ENCODE measurements at places on chromosomes 5 and 9. TPM values are rescaled to one million over a fixed set of nuclear protein-coding genes. Genes with fewer than 3 reads are reported as not detected.

DNA sequence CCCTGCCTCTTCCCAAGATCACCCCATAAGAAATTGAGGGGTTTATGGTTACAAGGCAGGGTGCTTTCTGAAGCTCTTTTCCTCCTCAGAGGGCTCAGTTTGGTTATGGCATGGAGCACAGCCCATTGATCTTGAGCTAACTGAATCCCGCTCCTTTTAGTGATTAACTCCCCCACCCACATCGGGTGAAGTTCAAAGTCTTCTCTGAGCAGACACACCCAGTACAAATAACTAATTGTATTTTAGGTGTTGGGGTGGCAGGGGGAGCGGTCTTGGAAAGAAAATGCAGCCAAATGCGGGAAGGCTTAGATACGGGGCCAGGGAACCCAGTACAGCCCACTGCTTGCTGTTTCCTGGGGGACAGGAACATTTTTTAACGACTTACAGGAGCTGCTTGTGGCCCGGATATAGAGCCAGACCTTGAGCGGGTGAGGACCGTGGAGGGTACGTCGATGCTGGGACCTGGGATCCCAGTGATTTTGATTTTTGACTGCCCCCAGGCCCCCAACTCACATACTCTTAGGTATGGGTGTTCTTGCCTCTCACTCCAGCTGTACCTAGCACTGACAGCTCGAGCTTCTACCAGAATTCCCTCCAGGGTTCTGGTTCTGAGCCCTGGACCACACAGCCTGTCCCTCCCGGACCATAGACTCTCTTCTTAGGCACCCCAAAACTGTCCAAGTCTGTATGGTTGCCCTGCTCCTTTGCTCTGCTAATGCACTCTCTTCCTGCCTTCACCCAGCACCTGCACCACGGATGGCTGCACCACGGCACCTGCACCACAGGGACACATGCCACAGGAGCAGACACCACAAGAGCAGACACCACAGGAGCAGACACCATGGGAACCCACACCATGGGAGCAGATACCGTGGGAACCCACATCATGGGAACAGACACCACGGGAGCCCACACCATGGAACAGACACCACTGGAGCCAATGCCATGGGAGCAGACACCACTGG lies 18.3 kb upstream of the RXRA start:
- DNase-seq, result no peak

Gene CER1
- total RNA-seq, result 0.45 TPM

Gene PCDHGA8
- total RNA-seq, result 5.4 TPM

Gene CDC20B
- not detected for total RNA-seq

GRCh38 chr9:105171589-105171988 lies 72.9 kb upstream of the SLC44A1 start:
- DNase-seq, result no peak

DNA sequence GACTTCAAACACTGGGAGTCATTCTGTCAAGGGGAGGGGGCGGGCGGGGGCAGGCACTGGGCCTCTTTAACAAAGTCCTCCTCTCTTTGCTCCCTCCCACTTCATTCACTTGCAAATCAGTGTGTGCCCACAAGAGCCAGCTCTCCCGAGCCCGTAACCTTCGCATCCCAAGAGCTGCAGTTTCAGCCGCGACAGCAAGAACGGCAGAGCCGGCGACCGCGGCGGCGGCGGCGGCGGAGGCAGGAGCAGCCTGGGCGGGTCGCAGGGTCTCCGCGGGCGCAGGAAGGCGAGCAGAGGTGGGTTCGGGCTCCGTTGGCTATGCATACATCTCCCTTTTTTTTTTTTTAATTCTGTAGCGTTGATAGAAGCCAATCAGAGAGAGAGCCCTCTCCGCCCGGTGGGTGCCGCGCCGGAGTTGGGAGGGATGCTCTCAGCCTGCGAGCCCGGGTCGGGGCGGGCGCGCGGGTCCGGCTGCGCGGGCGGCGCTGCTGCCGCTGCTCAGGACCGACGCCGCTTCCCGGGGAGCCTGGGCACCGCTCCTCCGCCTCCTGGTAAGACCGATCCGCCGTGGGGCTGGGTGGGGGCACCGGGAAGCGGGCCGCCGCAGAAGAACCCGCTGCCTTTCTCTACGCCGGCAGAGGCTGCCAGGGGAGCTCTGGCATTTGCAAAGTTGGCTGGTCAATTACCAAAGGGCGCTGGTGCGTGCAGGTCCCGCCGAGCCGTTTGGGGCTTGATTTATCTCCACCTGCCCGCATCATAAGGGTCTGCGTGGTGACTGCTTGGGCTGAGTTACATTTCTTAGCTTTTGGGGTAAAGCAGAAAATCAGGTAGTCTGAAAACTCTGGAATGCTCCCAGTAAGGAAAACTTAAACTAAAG lies at the start of gene CDH6:
TSS of gene CDH6 (plus strand) at position 96 of the 877 bp plus-strand sequence. CDS start 73,788 bp downstream, outside the sequence.
- DNase-seq, result peak; percentile 67

GRCh38 chr9:108444400-108445358 lies 411.1 kb downstream of the ACTL7B start:
- no peak for DNase-seq

DNA sequence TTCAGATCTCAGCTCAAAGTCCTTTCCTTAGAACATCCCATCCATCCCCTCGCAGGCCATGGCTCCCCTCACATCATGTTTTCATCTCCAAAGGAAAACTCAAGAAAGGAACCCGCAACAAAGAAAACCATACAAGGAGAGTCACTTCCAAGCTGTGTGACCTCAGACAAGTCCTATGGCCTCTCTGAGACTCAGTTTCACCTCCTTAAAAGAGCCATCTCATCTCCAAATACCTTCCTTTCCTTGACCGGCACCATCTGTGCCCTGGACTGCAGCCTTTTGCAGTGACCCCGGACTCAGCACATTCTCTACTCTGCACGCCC lies 10.7 kb downstream of the CORO2A start:
- no peak for DNase-seq

- no peak for DNase-seq
These were observed 12.6 kb upstream of the SLC12A7 start for GRCh38 chr5:1124205-1125029.

DNA sequence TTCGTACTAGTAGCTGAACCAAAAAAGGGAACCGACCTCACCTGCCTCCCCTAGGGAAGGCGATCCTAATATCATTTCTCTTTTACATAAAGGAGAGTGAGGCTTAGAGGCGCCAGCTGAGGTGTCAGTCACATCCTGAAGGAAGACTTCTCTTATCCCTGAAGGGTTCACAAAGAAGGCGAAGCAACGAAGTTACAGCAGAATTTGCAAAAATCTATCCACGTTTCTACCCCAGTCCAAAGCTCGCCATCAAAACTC lies 598 bp upstream of the KIAA1191 start:
- DNase-seq, result no peak

Gene BHMT2
- total RNA-seq, result 5.1 TPM

GRCh38 chr5:53160895-53161294 lies 51.3 kb upstream of the MOCS2 start:
- DNase-seq, result no peak

DNA sequence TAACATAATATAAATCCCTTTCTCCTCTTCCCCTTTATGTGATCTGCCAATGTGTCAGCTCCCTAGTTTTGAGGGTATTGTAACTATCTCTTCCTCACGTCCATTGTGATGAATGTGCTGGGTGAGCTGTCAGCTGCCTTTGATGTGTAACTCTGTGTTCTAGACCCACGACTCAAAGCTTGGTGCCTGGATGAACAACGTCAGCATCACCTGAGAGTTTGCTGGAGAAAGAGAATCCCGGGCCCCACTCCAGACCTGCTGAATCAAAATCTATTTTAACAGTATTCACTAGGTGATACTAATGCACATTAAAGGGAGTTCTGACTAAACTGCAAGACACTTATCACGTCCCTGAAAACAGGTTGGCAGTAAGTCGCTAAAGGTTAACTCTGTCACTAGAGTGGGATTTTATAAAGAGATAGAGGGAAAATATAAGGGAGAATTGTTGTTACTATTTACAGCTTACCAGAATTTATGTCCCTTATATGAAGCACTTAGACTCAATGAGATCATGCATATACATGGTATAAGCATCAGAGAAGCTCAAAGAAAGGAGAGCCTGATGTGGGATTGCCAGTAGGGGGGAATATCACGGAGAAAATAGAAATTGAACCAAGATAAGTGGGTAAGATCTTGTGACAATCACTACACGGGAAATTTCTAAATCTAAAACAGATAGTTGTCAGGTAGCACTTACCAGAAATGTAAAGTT lies 423.8 kb upstream of the SLC30A5 start:
- DNase-seq, result no peak

Gene DRD1
- 10.3 TPM for total RNA-seq

Gene MEGF9
- total RNA-seq, result 54.0 TPM

Gene SNAPC3
- 46.0 TPM for total RNA-seq

Data from dorsolateral prefrontal cortex (tissue), 122 donors.